Activated CD4-positive, alpha-beta memory T cell treated with anti-CD3 and anti-CD28 coated beads for 36 hours (primary cell): ENCODE measurements at places on chromosomes 11 and 22. TPM values are rescaled to one million over a fixed set of nuclear protein-coding genes. Genes with fewer than 3 reads are reported as not detected.

DNA sequence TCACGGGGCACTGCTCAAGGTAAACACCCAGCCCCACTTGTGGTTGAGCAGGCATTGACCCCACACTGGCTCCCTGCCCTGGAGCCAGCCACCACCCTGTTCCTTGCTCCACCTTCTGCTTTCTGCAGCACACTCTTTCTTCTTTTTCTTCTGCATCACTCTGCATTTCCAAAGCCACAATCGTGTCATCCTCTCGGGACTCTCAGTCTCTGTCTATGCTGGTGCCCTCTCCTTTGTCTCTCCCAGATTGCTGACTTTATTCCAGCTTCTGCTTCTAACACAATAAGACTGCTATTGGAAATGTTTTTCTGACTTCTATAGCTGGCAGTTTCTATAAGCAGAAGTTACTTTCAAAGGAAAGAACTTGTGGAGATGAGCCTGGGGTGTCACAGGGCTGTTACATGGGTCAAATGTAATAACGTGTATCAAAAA lies 14.4 kb downstream of the GRAP2 start:
- no peak for DNase-seq

GRCh38 chr22:22408731-22409696 lies 99.5 kb downstream of the ZNF280B start:
- DNase-seq, result no peak

GRCh38 chr11:113138731-113139130 lies 175.7 kb upstream of the TTC12 start:
- no peak for DNase-seq

- DNase-seq, result no peak
Observed at GRCh38 chr11:123477205-123477907, 47.3 kb downstream of the GRAMD1B start.

- no peak for DNase-seq
Observed at GRCh38 chr22:29116397-29117123, 43.7 kb downstream of the KREMEN1 start.

DNA sequence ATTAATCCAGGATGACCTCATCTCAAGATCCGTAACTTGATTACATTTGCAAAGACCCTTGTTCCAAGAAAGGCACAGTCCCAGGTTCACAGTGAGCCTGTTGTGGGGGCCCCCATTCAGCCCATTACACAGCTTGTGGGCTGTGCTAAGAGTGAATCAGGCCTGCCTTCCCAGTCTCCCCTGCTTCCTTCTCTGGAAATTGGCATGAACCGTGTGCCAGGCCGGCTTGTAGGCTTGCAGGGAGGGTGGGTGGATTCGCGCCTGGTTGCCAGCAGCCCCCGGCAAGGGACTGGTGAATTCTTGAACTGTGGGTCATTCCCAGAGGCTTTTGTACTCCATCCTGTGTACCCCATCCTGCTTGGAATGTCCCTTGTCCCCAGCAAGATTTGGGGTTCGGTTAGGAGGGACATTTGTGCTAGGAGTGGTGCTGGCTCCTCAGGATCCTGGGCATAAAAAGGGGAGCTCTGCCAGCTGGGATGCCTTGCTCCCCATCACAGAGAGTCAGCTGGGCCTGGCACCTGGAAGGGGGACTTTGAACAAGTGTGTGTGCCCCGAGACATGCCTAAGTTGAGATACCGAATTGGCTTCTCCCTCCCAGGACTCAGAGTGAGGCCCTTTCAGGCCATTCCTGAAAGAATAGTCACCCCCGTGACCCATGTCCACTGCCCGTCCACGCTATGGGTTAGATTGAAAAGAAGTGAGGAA lies 818.2 kb downstream of the BRD1 start:
- DNase-seq, result no peak

DNA sequence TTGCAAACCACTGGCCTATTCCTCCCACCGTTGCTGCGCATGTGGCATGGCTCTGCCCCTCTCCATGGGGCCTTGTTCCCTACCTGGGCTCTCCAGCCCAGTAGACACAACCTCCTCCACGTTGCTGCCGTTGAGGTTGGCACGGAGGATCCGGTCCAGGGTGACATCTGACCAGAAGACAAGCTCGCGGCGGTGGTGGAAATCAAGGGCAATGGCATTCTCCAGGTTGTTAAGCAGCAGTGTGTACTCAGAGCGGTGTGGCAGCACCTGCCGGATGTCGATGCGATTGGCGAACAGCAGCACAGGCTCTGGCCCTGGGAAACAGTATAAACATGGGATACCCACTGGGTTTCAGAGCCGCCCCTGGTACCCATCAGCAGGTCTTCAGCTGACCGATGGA lies 23.8 kb downstream of the LRP4 start:
- no peak for DNase-seq

DNA sequence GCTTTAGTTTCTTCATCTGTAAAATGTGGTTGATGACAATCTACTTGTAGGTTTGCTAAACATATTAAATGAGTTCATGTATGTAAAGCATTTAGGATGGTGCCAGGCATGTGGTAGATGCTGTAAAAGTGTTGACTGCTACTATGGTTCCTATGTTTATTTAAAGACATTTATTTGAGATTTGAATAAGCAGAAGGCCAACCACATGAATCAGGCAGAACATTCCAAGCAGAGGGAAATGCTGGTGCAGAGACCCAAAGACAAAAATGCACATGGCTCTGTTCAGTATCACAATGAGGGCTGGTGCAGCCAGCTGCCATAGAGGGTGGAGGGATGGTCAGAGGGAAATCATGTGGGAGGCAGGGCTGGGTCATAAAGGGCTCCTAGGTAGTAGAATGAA lies 156.2 kb upstream of the PDGFD start:
- DNase-seq, result no peak

- no peak for DNase-seq
Observed at GRCh38 chr11:131511794-131512193, 141.4 kb downstream of the NTM start.

GRCh38 chr11:12539572-12539971 lies 134.6 kb upstream of the TEAD1 start:
- DNase-seq, result no peak

DNA sequence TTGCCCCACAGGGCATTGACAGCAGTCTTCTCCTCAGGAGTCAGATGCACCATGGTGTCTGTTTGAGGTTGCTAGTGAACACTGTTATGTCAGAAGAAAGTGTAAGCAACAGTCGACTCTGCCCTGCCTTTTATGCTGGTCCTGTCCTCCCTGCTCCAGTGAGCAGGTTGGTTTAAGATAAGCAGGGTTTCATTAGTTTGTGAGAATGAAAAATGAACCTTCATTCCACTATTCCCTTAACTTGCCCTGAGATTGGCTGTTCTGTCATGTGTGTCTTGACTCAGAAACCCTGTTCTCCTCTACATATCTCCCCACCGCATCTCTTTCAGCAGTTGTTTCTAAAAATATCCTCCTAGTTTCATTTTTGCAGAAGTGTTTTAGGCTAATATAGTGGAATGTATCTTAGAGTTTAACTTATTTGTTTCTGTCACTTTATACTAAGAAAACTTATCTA lies at the start of gene HBD:
Gene HBD (minus strand): TSS at position 103 of the 454 bp plus-strand sequence. CDS start 50 bp downstream, at position 53.
- DNase-seq, result no peak

GRCh38 chr11:127000981-127001380 lies 411 bp upstream of the KIRREL3 start:
- DNase-seq, result no peak

- DNase-seq, result peak; percentile 39
Observed at GRCh38 chr22:21009638-21010425, 5.1 kb upstream of the P2RX6 start.

- no peak for DNase-seq
Observed at GRCh38 chr11:70402016-70402415, 3.7 kb downstream of the CTTN start.

DNA sequence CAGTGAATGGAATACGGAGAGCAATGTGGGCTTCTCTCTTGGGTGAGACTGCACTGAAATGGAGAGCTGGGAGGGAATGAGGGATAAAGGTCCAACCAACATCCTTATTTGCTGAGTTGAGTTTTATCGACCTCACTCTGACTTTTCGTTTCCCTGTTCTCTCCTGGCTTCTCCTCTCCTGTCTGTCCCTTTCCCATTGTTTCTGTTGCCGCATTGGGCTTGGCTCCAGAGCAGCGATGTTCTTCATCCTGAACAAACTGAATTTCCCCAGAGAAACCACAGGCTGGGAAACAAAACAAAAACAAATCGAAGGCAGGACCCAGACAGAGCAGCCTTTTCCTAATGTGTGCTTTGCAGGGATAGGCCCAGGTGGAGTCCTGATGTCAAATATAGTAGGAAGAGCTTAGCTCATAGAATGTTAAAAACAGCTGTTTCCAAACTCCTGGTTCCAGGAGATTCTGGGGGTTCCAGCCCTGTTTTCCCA lies 30.0 kb downstream of the MOV10L1 start:
- no peak for DNase-seq

- DNase-seq, result no peak
Observed at GRCh38 chr22:44971651-44972362, 38.0 kb downstream of the PHF21B start.

- DNase-seq, result no peak
Observed at GRCh38 chr11:134014511-134014910, 54.4 kb upstream of the JAM3 start.

DNA sequence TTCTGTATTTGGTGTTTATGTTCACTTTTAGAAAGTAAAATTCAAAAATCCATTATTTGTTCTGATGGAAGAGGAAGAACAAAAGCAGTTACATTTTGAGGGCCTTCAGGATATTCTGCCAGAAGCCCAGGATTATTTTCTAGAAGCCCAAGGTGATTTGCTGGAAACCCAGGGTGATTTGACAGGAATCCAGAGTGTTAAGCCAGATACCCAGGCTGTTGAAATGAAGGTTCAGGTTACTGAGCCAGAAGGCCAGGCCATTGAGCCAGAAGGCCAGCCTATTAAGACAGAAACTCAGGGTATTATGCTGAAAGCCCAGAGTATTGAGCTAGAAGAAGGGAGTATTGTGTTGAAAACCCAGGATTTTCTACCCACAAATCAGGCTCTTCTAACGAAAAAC lies 33.1 kb downstream of the CCDC15 start:
- no peak for DNase-seq

DNA sequence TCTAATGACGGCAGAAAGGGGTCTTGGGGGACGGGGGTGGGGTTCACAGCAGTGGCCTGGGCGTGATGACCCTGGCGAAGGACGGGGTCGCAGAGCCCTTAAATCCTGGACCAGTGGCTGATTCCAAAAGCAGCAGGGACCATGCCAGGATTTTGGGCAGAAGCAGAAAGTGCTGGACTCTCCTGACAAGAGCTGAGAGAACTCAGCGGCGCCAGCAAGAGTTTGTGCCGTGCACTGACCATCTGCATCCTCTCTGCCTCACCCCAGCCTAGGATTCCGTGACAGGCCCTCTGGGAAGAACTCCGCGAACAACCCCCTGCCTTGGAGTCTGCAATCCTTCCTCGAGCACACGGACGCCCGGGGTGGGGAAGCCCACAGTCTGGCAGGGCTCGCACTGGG lies 644 bp upstream of the NDUFV1 start:
- no peak for DNase-seq

GRCh38 chr22:40368836-40369235 lies 1.6 kb upstream of the SGSM3 start:
- DNase-seq, result no peak

DNA sequence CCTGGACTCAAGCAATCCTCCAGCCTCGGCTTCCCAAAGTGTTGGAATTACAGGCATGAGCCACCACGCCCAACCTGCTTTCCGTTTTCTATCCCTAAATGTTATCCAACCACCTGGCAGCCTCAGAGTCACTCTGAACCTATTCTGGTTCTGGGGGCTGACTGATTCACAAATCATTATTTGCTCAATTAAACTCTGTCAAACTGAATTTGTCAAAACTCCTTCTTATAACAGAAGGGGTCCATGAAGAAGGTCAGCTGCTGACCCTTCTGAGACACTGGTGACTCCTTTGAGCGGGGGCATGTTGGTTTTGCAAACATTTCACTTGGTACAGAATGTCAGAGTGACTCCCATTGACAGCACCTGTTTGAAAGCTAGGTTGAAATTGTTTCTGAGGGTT lies 1.8 kb upstream of the VPS37C start:
- DNase-seq, result no peak

DNA sequence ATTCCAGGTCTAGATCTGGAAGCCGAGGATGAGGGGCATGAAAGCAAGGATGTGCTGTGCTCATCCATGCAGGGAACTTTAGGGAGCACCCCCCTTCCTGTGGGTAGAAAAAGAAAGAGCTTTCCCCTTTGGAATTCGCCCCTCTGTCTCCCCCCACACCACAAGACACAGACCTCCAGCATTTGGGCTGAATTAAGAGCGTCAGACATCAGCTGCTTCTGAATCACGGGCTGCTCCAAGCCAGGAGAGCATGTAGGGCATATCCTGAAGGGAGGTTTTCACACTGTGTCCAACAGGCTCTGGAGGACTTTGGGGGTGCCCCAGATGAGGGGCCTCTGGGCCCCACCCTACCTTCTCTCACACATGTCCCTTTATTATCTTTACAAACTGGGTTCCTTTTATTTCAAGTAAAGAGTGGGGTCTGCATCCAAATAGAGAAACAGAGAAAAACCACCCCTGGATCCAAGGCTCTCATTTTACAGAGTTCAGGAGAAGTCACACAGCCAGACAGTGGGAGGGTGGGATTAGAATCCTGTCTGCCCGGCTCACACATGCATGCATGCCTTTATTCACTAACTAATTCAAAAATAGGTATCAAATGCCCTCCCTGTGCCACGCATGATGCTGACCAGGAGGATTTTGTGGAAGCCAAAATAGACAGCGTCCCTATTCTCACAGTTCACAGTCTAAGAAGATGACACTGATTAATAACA lies 52.8 kb downstream of the LRRC32 start:
- DNase-seq, result no peak

DNA sequence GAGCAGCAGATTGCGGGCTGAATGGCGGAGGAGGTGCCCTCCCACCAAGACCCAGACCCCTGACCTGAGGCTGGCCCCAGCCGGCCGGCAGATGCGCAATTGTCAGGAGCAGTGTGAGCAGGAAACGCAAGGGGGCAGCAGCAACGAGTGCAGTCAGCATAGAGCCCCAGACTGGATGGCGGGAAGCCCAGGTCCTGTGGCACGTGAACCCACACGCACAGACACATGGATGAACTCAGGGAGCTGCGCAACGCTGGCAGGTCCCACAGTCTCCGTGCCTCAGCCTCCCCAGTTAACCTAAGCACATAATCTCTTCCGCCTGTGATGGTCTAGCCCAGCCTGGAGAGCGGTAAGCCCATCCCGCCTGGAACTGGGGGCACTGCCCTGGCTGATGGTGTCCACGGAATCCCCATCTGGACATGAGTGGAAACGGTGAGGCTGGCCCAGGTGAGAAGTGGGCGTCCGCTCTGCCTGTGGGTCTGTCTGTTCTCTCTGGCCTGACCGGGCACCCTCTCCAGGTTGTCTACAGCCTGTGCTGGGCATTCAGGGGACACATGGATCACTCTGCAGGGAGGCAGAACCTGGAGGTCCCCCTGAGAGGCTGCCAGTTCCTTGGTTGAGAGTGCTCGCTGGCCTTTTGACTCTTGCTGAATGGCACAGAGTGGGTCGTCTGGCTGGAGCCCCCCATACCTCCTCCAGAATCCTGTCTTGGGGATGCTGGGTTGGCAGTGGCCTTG lies 626 bp upstream of the TBX10 start:
- peak; percentile 73 for DNase-seq

GRCh38 chr22:19870153-19871022 lies 15.7 kb upstream of the GNB1L start:
- DNase-seq, result peak; percentile 7

Gene DNAJB13
- not detected for total RNA-seq

Gene BIK
- 4.1 TPM for total RNA-seq

Gene OR10D3
- total RNA-seq, result not detected

Gene SLC22A6
- not detected for total RNA-seq

Gene ADAMTS15
- total RNA-seq, result not detected

Gene C22orf31
- total RNA-seq, result not detected

Gene HEPN1
- not detected for total RNA-seq

Gene CRACR2B
- total RNA-seq, result 2.3 TPM

Gene USP2
- 2.2 TPM for total RNA-seq

Gene TNNT3
- 6.8 TPM for total RNA-seq
